Astrocyte of the spinal cord (primary cell): ENCODE measurements at places on chromosomes 4 and X.

- peak; percentile 96 for DNase-seq
Observed at GRCh38 chr4:71545168-71545567, 206.3 kb downstream of the SLC4A4 start.

GRCh38 chrX:121802881-121803412 is 755.5 kb downstream of the GLUD2 start:
- DNase-seq = no peak

- no peak for DNase-seq
Observed at GRCh38 chr4:15720851-15721250, 18.0 kb downstream of the BST1 start.

GRCh38 chr4:95798003-95798402 is 41.9 kb upstream of the PDHA2 start:
- DNase-seq = no peak

GRCh38 chr4:108762559-108763225 is at the start of gene ETNPPL:
TSS of gene ETNPPL (minus strand) at chr4:108763053. CDS start at chr4:108762898, 155 bp downstream.
- DNase-seq = no peak

GRCh38 chr4:36172656-36173055 is 71.7 kb downstream of the ARAP2 start:
- no peak for DNase-seq

DNA sequence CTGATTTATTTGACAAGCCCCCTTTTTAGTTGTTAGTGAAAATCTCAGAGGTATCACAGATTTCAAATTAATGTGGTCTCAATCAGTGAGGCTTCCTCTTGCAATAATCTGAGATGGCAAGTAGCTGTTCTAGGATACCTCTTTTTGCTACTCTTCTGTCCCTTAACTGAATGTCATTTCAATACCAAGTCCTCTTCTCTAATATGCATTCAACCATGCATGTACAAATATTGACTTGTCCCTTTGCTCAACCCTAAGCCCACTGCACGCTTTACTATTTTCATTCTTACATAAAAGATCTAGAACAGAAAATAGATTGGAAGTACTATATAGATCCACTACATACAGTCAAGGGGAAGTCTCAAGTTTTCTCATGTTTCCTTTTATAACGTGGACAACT is 164.2 kb downstream of the CBR4 start:
- DNase-seq = no peak

GRCh38 chrX:24485323-24485722 is 20.2 kb downstream of the PDK3 start:
- no peak for DNase-seq

DNA sequence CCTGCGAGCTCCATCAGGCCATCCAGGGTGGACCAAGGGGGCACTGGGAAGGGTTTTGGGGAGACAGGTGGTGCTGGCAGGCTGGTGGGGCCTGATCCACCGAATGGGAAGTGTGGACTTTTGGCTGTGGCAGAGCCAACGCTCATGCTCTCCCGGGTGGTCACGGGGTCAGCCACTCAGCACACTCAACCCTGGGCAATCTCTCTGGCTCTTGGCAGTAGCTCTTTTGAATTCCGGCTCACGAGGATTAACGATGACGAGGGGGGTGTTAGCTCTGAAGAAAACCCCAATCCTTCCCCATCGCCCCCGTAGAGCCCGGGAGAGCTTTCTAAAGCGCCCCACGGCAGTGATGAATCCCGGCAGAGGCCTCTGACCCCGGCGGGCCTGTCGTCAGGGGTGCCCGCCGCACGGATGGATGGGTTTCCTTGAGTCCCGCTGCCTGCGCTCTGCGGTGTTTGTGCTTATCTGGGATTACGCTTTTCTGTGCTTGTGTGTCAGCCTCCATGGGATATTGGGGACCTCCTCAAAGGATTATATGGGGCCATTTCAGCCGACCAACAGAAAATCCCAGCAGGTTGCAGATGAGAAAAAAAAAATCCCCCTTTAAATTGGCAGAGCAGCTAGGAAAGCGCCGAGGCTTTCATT is 156.8 kb upstream of the PSAPL1 start:
- DNase-seq = no peak

DNA sequence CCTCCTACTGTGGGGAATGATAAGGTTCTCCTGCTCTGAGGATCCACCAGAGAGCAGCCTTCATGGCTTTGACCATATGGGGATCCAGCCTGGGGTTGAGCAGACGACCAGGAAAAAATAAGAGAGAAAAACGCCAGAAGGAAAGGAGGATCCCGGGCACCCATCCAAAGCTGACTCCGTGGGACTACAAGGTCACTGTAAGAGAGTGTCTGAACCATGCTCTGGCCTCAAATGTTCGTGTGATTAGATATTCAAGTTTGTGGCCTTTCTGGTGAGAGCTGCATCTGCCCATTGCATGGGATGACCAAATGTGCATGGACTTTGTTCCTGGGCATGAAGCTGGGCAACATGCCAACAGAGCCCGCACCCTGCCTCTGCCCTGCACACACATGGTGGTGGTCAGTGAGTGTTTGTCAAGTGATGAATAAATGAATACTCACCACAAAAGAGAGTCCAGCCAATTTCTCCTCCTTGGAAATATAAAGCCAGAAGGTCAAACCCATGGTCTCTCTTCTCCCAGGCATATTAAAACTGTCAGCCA is 346.0 kb upstream of the GATB start:
- DNase-seq = peak; percentile 29

DNA sequence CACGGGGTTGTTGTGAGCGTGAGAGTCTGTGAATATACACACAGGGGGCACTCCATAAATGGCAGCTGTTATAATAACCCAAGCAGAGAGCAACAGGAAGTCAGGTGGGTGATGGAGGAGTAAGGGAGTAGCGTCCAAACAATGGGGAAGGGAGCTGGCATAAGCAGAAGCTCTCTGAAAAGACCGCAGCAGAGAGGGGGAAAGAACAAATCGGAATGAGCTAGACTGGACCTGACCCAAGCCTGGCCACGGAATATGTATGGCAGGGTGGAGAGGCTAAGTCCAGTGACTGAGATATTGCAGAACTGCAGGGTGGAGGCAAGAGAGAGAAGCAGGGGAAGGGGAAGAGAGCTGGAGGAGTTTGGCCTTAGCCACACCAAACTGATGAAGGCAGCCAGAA is 6.5 kb upstream of the GJB1 start:
- no peak for DNase-seq

DNA sequence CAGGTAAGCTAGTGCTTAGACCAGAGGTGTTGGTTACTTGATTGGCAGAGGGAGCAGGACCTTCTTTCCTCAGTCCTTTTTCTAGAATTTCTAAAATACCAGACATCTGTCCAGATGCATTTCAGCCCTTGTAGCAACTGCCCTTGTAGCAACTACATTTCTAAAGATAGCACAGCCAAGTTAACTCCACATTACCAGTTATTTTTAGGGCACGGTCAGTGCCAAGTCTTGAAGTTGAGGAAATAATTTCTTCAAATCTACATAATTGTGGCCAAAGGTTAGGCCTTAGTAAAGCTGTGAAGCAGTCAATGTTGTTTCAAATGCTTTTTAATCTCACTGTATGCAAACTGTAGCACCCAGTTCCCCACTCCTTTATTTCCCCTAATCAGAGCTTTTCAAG is 62.9 kb downstream of the MID1IP1 start:
- peak; percentile 5 for DNase-seq
